Ammon's horn (tissue), 1 donor: ENCODE measurements at places on chromosomes 3 and 15.

DNA sequence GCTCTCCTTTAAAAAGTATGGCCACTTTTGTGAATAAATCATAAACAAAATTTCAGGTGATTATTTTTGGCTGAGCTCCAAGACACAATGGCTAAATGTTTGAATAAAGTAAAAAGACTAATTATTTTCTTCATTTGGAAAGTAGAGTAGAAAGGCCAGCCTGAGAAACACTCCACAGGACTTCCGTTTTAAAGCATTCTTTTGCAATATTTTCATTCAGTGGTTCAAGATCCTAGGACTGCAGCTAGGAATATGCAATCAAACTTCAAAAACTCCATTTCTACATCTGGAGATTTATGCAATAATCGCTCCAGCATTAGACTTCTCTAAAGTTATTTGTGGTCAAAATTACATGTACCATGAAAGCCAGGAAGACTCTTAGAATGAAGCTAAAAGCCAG lies 62.8 kb downstream of the MECOM start:
- DNase-seq = no peak

- DNase-seq = no peak
Measured at GRCh38 chr3:136584728-136585127, 167.4 kb downstream of the STAG1 start.

- DNase-seq = peak; percentile 7
Measured at GRCh38 chr3:146625186-146625775, 20.1 kb upstream of the PLSCR5 start.

- DNase-seq = peak; percentile 18
Measured at GRCh38 chr15:101358895-101359294, 63.8 kb upstream of the SNRPA1 start.

DNA sequence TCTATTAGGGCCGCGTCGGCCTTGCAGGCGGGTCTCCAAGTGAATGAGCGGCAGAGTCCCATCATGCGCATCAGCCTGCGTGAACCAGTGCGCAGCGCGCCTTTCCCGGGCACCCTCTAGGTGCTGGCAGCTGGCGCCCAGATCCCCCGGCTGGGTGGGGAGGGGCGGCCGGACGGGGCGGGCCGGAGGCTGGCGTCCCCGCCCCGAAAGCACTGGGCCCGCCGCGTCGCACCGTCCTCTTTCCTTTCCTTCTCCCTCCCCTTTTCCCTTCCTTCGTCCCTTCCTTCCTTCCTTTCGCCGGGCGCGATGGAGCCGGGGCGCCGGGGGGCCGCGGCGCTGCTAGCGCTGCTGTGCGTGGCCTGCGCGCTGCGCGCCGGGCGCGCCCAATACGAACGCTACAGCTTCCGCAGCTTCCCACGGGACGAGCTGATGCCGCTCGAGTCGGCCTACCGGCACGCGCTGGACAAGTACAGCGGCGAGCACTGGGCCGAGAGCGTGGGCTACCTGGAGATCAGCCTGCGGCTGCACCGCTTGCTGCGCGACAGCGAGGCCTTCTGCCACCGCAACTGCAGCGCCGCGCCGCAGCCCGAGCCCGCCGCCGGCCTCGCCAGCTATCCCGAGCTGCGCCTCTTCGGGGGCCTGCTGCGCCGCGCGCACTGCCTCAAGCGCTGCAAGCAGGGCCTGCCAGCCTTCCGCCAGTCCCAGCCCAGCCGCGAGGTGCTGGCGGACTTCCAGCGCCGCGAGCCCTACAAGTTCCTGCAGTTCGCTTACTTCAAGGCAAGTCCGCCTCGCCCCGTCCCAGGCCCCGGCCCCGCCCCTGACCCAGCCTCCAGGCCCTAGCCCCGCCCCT lies at the start of gene CRTAP:
Gene CRTAP, plus strand, starts transcription at position 243 of the 850 bp plus-strand sequence. Its CDS starts 64 bp downstream, at position 307.
- peak; percentile 95 for DNase-seq

- DNase-seq = no peak
Measured at GRCh38 chr3:145899241-145899640, 261.7 kb downstream of the PLOD2 start.

- no peak for DNase-seq
Measured at GRCh38 chr3:75781079-75781745, 4.1 kb downstream of the ZNF717 start.
